ENCODE measurements at places on chromosomes 3 and 15.
A peak's percentile ranks its signal among the peaks of the same experiment; 100 is the strongest.

DNA sequence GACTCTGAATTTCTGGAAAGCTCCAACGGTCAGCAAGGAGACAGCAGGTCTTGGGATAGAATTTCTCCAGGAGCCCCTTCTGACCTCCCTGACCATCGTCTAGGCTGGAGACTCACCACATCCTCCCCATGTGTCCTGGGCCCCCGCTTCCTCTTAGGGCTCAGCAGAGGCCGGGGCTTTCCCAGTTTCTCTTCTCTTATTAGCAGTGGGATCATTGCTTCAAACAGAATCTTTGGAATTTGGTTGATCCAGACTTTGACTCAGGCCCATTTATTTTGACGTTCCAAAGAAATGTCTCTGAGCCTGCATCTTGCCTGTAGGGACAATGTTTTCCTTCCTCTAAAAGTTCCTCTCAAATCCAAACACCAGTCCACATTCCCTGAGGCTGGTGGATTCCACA, 38.4 kb upstream of the SLC6A6 start:
- no peak for DNase-seq

DNA sequence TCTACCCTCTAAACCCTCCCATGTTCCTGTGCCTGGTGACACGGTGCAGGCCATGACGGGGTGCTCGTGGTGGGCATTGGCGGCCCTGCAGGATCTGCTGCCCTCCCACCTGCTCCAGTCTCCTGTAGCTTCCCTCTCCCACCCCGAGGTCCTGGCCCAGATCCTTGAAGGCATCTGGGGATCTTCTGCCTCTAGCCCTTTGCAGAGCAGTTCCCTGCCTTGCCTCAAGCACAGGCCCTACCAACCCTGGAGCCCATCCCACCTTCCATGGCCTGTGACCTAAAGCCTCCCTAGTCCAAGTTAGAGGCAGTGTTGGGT, 27.5 kb upstream of the SEC13 start:
- DNase-seq = no peak

DNA sequence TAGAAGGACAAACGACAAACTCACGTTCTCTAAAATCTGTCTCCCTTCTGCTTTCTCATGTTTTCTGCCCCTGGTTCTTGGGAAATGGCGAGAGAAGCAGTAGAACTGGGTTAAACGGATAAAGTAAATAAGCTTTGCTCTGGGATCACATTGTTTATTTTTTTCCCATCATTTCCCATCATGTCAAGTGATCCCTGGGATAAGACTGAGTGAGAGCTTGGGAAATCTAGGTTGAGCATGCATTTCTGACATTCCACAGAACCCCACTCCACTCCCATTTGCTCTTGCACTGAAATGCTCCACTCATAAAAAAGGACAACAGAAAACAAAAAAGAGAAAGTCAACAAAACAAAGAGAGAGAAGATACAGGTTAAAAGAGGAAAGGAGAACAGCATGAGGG, 69.1 kb downstream of the SEMA6D start:
- no peak for DNase-seq

DNA sequence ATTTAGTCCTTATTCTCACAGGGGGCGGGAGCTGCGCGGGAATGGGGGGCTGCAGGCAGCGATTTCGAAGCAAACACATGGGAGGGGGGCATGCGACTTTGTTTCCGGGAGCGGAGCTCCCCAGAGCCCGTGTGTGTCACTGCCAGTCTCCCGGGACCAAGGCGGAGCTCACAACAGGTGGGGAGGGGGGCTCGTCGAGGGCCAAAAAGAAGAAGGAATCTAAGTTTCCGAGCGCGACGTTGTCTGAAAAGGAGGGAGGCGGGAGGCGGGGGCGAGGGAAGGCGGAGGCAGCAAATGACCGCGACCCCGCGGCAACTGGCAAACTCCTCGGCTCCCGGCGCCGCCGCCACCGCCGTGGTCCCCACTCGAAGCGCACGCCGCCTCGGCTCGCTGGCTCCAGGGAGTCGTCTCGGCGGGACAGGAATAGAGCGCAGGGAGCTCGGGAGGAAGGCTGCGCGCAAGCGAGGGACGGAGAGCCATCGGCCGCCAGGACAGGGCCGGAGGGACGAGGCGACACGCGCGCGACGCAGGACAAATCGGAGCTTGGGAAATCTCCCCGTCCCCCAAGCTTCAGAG, 1.4 kb downstream of the FOXP1 start:
- DNase-seq = peak; percentile 37

- DNase-seq = no peak
These were observed 60.7 kb downstream of the ADAMTS7 start for GRCh38 chr15:78750566-78750965.

DNA sequence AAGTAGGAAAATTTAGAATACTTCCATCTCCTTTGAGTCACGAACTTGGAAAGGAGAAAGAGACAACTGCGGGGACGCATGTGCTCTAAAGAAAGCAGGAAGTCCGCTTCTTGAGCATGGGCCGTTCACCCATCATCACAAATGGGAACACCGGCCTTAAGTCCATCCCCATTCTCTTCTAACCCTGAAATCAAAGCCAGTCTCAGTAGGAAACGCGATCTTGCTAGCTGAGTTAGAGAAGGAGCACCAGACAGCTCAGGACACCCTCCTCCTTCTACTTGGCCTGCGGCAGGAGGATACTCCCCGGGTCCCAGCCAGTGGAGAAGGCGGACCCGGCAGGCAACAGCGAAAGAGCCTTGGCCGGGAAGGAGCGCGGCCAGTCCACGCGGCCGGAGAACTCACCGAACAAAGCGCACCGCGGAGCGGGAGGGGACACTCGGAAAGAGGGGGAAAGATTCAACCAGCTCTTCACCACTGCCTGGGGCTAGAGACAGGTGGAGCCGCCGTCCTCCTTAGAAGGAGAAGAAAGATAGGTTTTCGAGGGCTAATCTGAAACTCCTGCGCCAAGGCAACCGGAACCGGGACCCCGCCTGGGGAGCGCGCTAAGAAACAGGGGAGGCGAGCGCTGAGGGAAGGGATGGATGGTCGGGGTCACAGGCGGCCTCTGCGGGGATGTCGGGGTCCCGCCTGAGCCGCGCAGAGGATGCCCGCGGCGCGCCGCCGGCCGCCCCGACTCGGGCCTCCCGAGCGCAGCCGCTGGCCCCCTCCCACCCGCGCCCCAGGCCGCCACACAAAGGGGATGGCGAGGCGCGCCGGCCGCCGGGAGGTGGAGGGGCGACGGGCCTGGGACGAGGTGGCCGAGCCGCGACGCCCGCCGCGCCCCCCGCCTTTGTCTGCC, 818 bp downstream of the SLC4A7 start:
- DNase-seq = peak; percentile 16

DNA sequence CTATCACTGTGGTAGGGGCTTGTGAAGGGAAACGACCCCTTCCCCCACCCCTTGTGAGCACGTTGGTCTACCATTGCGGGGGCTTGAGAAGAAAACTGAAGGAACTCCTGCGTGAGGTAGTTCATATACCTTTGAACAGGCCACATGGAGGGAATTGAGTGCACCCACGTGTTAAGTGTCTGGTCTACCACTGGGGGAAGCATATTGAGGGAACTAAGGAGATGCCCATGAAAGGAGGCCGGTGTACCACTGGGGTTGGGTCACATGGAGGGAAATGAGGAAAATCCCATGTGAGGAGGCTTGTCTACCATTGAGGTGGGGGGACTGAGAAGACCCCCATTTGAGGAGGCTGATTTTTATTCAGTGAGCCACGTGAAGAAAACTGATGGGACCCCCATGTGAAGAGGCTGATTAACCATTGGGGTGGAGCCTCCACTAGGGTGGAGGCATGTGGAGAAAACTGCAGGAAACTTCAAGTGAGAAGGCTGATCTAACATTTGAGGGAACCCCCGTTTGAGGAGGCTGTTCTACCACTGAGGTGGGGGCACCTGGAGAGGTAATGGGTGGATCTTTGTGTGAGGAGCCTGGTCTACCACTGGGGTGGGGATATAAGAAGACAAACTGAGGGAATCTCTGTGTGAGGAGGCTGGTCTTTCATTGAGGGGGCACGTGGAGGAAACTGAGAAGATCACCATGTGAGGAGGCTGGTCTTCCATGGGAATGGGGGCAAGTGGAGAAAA, 163.2 kb downstream of the FBLN2 start:
- DNase-seq = no peak
